ENCODE measurements at places on chromosomes 11 and 22. TPM values are rescaled to one million over a fixed set of nuclear protein-coding genes. Genes with fewer than 3 reads are reported as not detected.

DNA sequence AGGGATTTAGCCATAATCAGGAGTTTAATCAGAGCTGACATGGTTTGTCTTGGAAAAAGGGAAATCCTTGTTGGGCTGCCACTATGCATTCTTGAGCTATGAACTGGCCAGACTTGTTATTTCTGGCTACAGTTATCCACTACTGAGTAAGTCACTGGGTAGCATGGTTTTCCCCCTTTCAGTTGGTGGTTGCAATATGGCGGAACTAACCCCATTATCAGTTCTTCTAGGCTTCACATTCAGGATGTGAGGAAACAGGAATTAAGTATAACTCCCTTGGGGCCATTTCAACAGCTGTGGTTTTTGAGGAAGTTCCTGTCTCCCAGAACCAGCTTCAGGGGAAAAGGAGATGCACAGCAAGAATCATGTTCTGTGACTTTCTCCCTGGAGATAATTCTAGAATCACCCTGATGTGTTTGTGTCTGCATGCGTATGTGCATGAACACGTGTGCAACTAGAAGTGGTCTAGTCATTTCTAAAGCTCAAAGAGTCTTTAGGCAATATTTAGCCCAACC, 103.0 kb upstream of the CD44 start:
- DNase-seq, result no peak
- no peaks in the 10 kb centered on the region for H3K36me3 ChIP-seq
- H3K4me1 ChIP-seq, result peaks cover 7% of the 10 kb centered on the region
- no peak overlapping the region for H3K4me3 ChIP-seq
- no peak overlapping the region for H3K27ac ChIP-seq

GRCh38 chr22:40721266-40721665, 42.0 kb downstream of the MCHR1 start:
- no peak overlapping the region for H3K4me3 ChIP-seq
- H3K27me3 ChIP-seq, result no peaks in the 10 kb centered on the region
- no peak for DNase-seq
- H3K4me1 ChIP-seq, result no peaks in the 10 kb centered on the region
- no peak overlapping the region for H3K27ac ChIP-seq

- H3K4me1 ChIP-seq, result no peaks in the 10 kb centered on the region
- no peak overlapping the region for H3K4me3 ChIP-seq
- DNase-seq, result no peak
These were observed 41.8 kb upstream of the TH start for GRCh38 chr11:2213384-2213842.

DNA sequence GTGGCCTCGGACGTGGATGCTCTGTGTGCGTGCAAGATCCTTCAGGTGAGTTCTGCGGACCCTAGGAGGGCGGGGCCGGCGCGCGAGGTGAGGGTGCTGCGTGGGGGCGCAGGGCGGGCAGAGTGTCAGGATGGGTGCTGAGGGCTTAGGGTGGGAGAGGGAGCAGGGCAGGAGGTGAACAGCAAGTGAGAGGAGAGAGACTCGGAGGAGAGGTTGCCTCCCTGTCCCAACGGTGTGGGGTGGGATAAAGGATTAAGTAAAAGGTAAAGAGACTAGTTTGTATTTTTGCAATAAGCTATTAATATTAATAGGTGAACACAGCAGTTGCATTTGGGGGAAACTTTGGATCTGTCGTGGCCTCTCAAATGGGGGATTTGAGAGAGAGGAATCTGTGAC, 451 bp downstream of the CDC45 start:
- no peak for DNase-seq
- H3K4me3 ChIP-seq, result peak overlapping the region; percentile 81
- no peak overlapping the region for H3K27ac ChIP-seq
- no peaks in the 10 kb centered on the region for H3K27me3 ChIP-seq

The RIMBP3B gene
- 0.46 TPM for total RNA-seq

DNA sequence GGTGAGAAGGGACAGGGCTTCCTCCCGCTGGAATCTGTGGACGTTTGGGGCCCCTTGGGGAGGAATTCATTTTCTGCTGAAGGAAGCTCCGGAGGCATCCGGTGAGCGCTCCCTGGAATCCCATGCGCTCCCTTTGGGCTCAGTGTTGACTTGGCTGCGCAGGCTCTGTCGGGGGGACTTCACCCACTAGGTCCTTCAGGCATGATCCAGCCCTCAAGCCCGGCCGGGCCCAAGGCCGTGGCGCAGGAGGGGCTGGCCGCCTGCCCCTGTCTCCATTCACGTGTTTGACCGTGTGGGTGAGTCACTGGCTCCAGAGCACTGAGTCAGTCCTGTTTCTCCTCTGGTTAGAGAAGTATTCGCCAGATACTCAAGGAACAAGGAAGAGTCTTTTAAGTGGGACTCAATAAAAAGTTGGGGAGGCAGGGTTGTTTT, 1.4 kb downstream of the CTTN start:
- H3K4me1 ChIP-seq, result peaks cover 29% of the 10 kb centered on the region
- peak overlapping the region; percentile 85 for H3K27ac ChIP-seq
- peak overlapping the region; percentile 80 for H3K4me3 ChIP-seq
- H3K36me3 ChIP-seq, result no peaks in the 10 kb centered on the region

- peaks cover 9% of the 10 kb centered on the region for H3K4me1 ChIP-seq
- H3K4me3 ChIP-seq, result no peak overlapping the region
- peak; percentile 27 for DNase-seq
- peak overlapping the region; percentile 46 for H3K27ac ChIP-seq
- no peaks in the 10 kb centered on the region for H3K27me3 ChIP-seq
These were observed 8.2 kb upstream of the MAFF start for GRCh38 chr22:38193580-38193979.

- DNase-seq, result no peak
- H3K4me1 ChIP-seq, result peaks cover 12% of the 10 kb centered on the region
- no peak overlapping the region for H3K4me3 ChIP-seq
- H3K36me3 ChIP-seq, result no peaks in the 10 kb centered on the region
These were observed 1.2 kb downstream of the P2RX3 start for GRCh38 chr11:57339328-57339727.

GRCh38 chr11:120612513-120613263, 101.1 kb downstream of the GRIK4 start:
- peaks cover 9% of the 10 kb centered on the region for H3K4me1 ChIP-seq
- H3K27ac ChIP-seq, result peak overlapping the region; percentile 24

The FXYD2 gene
- 4.5 TPM for total RNA-seq

The CEND1 gene
- total RNA-seq, result not detected

The ENTHD1 gene
- not detected for total RNA-seq

The SLC17A6 gene
- total RNA-seq, result not detected

The C11orf42 gene
- total RNA-seq, result not detected

The KRTAP5-4 gene
- not detected for total RNA-seq

DNA sequence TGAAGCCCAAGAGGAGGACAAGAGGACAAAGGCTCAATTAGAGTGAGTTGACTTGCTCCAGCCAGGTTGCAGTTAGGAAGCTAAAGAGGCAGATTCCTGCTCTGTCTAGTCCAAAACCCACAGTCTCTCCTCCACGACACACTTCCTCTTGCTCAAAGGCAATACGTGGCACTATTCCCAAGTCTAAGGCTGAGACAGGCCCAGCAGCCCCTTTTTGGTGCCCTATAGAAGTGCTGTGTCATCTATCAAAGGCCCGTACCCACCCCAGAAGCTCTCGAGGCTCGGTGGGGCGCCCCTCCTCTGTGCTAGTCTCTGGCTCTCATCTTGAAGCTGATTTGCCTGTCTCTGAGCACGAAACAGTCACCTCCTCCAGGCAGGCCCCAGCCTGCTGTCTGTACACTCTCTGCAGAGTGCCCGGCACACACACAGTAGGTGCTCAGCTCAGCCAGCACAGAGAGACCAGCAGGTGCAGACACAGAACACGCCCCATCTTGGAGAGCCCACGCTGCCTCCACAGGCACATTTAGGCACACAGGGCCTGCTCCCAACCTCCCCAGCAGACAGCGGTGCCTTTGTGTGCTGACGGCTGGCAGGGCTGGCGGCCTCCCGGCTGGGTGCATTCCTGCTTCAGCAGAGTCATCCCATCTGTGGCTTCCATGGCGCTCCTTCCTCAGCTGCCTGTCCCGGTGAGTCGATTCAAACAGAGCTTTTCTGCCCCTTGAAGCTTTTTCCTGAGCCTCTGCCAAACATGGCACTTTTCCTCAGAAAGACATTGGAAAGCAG, 52.8 kb downstream of the MYH9 start:
- peak; percentile 79 for DNase-seq
- peaks cover 51% of the 10 kb centered on the region for H3K36me3 ChIP-seq
- H3K27me3 ChIP-seq, result no peaks in the 10 kb centered on the region
- H3K4me3 ChIP-seq, result no peak overlapping the region
- H3K4me1 ChIP-seq, result peaks cover 97% of the 10 kb centered on the region

DNA sequence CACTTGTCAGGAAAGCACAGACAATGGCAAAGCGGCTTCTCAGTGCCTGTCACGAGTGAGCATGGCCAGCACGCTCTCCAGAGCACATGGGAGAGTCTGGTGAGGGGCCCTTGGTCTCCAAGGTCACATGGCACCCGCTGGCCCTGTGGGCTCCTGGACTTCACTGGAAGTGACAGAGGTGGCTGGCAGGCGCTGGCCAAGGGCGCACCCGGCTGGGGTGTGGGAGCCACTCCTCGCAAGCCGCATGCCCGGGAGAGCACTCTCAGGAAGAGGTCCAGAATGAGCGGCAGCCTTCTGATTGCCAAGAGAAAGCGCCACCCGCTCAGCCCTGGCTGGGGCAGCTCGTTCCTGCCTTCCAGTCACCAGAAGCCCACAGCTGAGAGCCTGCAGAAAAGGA, 17.1 kb upstream of the MOB2 start:
- H3K36me3 ChIP-seq, result no peaks in the 10 kb centered on the region
- DNase-seq, result peak; percentile 82
- H3K27me3 ChIP-seq, result no peaks in the 10 kb centered on the region
- H3K4me3 ChIP-seq, result no peak overlapping the region
- H3K4me1 ChIP-seq, result peaks cover 54% of the 10 kb centered on the region
- H3K27ac ChIP-seq, result peak overlapping the region; percentile 30

GRCh38 chr11:126469311-126469710, 113.8 kb downstream of the ST3GAL4 start:
- no peaks in the 10 kb centered on the region for H3K36me3 ChIP-seq
- H3K27me3 ChIP-seq, result no peaks in the 10 kb centered on the region
- peaks cover 56% of the 10 kb centered on the region for H3K4me1 ChIP-seq
- peak overlapping the region; percentile 90 for H3K27ac ChIP-seq

DNA sequence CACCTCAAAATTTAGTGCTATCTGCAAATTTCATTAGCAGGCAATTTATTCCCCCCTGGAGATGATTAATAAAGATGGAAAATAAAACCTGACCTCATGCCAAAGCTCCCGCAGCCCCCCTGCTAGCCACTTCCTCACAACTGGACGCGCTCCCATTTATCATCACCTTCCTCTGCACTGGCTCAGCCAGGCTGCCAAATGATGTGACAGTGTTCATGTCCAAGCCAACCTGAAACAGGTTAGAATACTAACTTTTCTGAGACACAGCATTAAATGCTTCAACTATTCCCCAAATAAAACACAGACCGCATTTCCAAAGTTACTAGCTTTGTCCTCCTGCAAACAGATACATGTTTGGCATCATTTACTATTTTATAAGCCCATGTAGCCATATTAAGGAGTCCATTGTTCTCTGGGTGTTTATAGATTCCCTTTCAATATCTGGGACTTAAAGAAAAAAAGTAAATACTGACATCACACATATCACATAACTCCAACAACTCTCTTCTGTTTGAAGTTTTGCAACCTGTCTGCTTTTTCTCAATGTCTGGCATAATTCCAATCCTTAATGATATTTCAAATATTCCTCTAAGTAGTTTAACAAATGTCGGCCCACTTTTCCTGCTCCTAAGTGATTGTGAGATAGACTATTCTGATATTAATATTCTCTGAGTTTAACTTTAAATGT, 829.7 kb upstream of the FAT3 start:
- no peak overlapping the region for H3K4me3 ChIP-seq
- peaks cover 4% of the 10 kb centered on the region for H3K4me1 ChIP-seq
- no peaks in the 10 kb centered on the region for H3K36me3 ChIP-seq
- no peak overlapping the region for H3K27ac ChIP-seq

DNA sequence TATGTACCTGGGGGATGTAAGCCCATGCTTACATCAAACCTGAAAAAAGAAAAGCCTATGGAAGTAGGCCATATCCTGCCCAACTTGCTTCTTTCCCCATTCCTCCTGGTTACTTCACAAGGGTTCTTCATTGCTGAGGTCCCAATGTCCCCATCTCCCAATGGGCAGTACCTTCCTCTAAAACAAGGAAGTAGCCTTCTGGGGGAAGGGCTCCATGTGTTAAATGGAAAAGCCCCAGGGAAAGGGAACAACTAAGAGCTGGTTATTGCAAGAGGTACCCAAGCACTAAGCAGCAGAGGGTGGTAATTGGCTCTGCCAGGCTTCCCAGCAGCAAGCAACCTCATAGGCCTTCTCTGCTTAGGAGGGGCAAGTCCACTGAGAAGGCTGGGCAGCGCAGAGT, 11.3 kb downstream of the TMEM216 start:
- H3K4me3 ChIP-seq, result no peak overlapping the region
- H3K27ac ChIP-seq, result no peak overlapping the region
- H3K36me3 ChIP-seq, result peaks cover 50% of the 10 kb centered on the region

The CBX6 gene
- total RNA-seq, result 40.1 TPM

The ZNF202 gene
- total RNA-seq, result 8.5 TPM

- H3K4me1 ChIP-seq, result no peaks in the 10 kb centered on the region
- no peak overlapping the region for H3K4me3 ChIP-seq
- H3K27me3 ChIP-seq, result no peaks in the 10 kb centered on the region
- DNase-seq, result no peak
- no peaks in the 10 kb centered on the region for H3K36me3 ChIP-seq
These were observed 1080.8 kb downstream of the BRD1 start for GRCh38 chr22:48746789-48747425.

DNA sequence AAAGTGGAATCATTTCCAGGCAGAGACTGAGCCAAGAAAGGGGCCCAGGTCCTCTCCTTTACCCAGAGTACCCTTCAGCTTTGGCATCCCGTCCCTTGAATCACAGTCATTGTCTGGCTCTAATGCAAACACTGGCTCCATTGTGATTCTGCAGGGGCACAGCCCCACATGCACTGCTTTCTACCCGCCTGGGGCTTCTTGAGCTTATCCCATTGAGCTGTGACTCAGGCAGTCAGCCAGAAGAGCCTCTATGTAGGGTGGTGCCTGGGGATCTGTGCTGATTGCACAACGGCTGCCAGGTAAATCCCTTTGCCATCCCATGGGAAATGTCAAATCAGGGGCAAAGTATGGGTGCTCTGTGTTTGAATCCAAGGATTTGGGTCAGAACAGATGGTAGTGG, 88.9 kb downstream of the RASSF10 start:
- H3K4me3 ChIP-seq, result no peak overlapping the region
- H3K4me1 ChIP-seq, result no peaks in the 10 kb centered on the region
- H3K27me3 ChIP-seq, result no peaks in the 10 kb centered on the region
- DNase-seq, result no peak

DNA sequence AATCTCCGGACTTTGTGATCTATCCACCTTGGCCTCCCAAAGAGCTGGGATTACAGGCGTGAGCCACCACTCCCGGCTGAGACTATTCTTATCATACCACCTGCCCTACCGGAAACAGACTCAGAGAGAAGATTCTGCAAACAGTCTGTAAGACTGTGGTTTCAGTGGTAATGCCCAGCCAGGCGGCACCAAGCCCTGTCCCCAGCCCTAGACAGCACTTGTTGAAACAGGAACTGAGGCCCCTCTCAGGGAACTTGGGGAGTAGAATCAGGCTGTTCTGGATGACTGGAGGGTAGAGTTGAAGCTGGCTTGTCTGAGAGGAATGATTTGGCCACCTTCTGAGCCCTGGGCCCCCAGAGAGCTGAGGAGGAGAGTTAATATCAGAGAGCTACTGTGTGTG, 1.3 kb upstream of the INSC start:
- no peak overlapping the region for H3K4me3 ChIP-seq
- no peaks in the 10 kb centered on the region for H3K27me3 ChIP-seq
- no peak for DNase-seq
- no peaks in the 10 kb centered on the region for H3K36me3 ChIP-seq

GRCh38 chr11:130473056-130473794, 24.8 kb downstream of the ADAMTS15 start:
- peaks cover 3% of the 10 kb centered on the region for H3K36me3 ChIP-seq
- H3K4me1 ChIP-seq, result peaks cover 4% of the 10 kb centered on the region
- no peaks in the 10 kb centered on the region for H3K27me3 ChIP-seq
- H3K27ac ChIP-seq, result no peak overlapping the region
- no peak for DNase-seq

All from upper lobe of left lung (tissue), 6 donors.